ENCODE measurements at places on chromosomes 11 and 22.
A peak's percentile ranks its signal among the peaks of the same experiment; 100 is the strongest.

GRCh38 chr11:324156-324555 lies 3.5 kb upstream of the IFITM3 start:
- DNase-seq = no peak

DNA sequence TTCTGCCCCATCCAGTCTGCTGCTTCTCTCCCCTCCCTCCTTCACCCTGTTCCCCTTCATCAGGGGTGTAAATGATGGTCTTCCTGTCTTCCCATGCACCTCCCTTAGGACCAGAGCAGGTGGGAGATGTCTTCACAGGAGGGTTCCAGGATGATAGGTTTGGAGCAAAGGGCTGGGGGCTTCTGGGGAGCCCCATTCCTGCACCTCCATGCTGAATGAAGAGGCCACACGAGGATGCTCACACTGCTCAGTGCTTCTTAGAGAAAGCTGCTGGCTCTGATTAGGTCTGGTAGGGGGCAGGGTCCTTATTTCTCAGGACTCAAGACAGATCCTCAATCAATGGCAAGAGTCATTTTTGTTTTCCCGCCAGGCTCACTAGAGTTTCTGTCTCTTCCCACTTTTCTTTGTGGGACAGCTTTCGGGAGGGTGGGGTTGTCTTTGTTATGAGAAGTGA lies 41.1 kb downstream of the BCR start:
- DNase-seq = no peak

GRCh38 chr11:102014756-102015155 lies 32.5 kb upstream of the CFAP300 start:
- DNase-seq = no peak

- DNase-seq = no peak
Measured at GRCh38 chr11:61274084-61274483, 21.0 kb downstream of the VWCE start.

DNA sequence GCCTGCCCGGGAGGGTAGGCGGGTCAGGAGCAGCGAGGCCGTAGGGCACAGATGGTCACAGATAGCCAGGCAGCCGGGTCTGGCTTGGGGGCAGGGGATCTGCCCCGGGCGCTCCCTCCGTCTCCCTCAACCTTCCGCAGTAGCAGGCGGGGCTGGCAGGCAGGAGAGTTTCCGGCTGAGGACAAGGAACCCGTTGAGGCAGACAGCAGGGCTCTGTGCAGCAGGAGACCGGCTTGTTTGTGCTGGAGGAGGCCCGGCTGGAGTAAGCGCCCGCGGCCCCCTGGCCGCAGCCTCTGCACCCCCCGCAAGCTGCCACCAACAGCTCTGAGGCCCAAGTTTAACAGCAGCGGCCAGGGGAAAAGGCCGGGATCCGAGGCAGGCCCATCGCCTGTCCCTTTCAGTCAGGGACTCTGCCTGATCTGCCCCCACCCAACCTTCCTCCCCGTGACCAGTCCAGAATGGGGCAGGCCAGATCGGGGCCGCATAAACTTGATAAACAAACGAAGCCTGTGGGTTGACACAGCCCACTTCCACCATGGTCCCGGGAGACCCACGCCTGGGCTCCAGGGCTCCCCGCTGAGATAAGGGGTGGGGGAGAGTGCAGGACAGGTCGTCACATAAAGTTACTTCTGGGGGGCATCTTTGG lies 13.6 kb downstream of the SCARF2 start:
- DNase-seq = no peak

GRCh38 chr11:13054278-13054677 lies 45.2 kb downstream of the RASSF10 start:
- no peak for DNase-seq

DNA sequence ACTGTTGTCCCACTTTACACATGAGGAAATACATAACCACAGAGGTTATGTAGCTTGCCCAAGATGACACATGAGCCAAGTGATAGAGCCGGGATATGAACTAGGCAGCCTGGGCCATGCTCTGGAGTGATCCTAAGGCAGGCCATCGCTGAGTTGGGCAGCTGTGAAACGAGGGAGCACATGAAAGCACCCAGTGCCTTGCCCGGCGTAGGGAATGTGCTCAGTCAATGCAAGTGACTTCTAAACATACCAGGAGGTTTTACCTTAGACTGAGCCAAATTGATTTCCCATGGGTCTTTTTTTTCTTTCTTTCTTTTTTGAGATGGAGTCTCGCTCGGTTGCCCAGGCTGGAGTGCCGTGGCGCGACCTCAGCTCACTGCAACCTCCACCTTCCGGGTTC lies 10.5 kb downstream of the GRIK4 start:
- no peak for DNase-seq

GRCh38 chr11:57512646-57513451 lies 2.7 kb downstream of the SLC43A1 start:
- no peak for DNase-seq

- DNase-seq = no peak
Measured at GRCh38 chr22:18042685-18043084, 18.3 kb upstream of the MICAL3 start.

DNA sequence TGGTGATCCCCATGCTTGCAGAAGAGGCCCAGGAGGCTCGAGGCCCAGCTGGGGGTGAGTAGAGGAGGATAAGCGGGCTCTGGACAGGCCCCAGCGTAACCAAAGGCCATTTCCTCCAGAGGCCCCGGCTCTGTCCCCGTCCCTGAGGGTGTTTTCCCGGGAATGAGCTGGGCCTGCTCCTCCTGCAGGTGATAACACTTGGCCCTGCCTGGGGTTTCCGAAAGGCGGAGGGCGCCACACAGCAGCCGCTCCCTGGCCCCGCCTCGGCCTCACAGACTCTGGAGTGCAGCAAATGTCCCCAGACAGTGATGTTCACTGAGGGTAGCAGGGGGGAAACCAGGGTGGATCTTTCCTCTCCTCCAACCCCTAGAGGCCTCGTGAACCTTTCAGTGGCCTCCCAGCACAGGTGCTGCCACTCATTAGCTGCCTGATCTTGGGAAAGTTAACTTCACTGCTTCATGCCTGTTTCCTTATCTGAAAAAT lies 10.5 kb upstream of the MGAT3 start:
- no peak for DNase-seq

GRCh38 chr22:31628969-31629708 lies 32.9 kb downstream of the PISD start:
- DNase-seq = no peak

GRCh38 chr22:46405901-46406300 lies 70.4 kb downstream of the TRMU start:
- DNase-seq = no peak

DNA sequence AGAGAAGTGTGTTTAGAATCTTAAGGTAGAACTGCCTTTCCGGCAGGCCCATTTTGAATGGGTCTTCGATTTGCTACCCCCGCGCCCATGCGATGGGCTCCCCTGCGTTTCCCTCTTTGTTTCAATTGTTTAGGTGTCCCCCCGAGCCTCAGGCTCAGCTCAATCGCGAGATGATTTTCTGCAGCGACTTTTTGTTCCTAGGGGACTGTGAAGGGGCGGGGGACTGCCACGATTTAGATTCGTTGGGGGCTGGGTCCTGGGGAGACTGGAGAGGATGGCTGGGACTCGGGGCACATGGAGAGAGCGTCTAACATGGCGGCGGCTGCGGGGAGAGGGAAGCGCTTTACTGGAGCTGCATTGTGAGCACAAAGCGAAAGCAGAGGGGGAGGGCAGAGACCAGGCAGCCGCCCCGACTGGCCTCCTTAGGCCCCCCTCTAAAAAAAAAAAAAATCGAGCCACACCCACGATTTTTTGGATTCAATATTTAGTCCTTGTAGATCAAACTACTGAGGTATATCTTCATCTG lies 1.7 kb downstream of the CAPRIN1 start:
- DNase-seq = peak; percentile 70

- DNase-seq = no peak
Measured at GRCh38 chr11:125929445-125930075, 16.3 kb upstream of the VSIG10L2 start.

GRCh38 chr11:73213196-73214143 lies 4.6 kb upstream of the P2RY2 start:
- DNase-seq = no peak

GRCh38 chr22:46072110-46072881 lies 78.0 kb upstream of the PPARA start:
- no peak for DNase-seq

DNA sequence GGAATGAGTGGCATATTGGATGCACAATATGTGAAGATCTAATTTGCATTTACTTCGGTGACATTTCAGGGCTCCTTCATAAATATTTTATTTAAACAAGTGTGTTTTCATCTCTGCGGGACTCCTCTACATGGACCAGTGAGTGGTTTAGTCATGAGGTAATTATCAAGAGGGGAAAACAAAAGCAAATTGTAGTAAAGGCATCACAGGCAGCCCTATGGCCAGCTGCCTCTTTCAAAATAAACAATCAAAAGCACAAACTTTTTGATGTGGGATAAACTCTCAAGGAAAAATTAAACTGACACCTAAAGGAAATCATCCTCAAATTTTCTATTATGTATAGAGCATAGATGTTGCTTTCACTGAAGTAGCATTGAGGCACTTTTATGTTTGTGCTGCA lies 6.0 kb downstream of the SYT9 start:
- no peak for DNase-seq

GRCh38 chr11:130480711-130481140 lies 32.3 kb downstream of the ADAMTS15 start:
- no peak for DNase-seq

DNA sequence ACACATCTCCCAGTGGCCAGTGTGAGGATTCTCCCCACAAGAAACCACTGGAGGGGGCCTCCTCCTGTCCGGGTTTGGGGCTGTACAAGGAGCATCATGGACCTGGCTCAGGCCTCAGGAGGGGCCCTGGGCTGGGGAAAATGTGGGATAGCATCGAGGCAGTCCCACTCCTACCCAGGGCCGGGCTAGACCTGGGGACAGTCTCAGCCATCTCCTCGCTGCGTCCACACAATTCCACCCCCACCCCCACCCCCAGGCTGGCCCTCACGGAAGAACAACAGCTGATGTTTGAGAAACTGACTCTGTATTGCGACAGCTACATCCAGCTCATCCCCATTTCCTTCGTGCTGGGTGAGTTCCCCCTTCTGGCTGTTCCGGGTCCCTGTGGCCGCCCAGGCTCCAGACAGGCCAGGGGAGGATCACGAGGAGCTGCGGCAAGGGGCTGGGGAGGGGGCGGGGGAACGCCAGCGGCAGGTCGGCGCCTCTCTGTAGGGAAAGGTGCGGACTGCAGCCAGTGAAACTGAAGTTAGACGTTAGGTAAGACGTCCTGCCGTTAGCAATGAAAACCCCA lies 4.8 kb downstream of the BEST1 start:
- no peak for DNase-seq

- DNase-seq = no peak
Measured at GRCh38 chr11:17812091-17812864, 77.7 kb downstream of the KCNC1 start.

GRCh38 chr22:42364604-42365110 lies 67.5 kb downstream of the NFAM1 start:
- no peak for DNase-seq

- DNase-seq = no peak
Measured at GRCh38 chr11:125335106-125335505, 161.0 kb downstream of the FEZ1 start.

DNA sequence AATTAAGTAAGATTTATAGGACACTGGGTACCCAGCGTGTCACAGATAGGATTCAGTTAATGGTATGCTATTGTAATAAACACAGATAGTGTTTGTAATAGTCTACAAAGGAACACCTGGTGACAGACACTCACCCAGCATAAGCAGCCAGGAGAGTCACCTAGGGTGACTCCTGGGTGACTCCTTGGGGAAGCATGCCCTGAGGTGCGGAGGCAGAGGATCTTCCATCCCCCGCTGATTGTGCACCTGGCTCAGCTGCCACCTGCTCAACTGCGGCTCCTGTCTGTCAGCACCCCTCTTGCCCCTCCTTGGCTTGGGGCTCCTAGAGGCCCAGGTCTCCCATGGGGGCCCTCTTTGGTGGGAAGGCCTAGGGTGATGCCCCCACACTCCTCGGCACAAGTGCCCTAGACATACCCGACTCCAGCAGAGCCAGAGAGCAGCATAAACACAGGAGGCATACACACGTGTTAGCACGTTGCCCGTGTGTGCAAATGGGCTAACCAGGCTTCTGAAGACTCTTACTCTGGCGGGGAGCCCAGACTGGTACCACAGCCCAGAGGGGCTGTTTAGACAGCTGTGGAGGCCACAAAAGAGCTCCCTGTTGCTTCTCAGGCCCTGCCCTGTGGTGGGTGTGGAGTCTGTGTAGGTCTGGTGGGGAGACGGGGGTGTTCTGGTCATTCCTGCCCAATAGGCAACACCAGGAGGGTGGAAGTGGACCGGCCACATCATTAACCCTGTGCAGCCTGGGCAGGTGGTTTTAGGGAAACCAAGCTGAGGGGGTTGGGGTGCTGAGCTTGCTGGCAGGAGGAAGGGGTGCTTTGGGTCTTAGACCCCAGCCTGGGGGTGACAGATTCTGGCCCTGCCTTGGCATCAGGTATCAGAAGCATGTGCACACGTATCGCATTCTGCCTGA lies 3.0 kb downstream of the INPPL1 start:
- no peak for DNase-seq

- no peak for DNase-seq
Measured at GRCh38 chr11:95751515-95751914, 38.1 kb downstream of the FAM76B start.

GRCh38 chr11:63958008-63958407 lies 16.4 kb upstream of the COX8A start:
- no peak for DNase-seq

DNA sequence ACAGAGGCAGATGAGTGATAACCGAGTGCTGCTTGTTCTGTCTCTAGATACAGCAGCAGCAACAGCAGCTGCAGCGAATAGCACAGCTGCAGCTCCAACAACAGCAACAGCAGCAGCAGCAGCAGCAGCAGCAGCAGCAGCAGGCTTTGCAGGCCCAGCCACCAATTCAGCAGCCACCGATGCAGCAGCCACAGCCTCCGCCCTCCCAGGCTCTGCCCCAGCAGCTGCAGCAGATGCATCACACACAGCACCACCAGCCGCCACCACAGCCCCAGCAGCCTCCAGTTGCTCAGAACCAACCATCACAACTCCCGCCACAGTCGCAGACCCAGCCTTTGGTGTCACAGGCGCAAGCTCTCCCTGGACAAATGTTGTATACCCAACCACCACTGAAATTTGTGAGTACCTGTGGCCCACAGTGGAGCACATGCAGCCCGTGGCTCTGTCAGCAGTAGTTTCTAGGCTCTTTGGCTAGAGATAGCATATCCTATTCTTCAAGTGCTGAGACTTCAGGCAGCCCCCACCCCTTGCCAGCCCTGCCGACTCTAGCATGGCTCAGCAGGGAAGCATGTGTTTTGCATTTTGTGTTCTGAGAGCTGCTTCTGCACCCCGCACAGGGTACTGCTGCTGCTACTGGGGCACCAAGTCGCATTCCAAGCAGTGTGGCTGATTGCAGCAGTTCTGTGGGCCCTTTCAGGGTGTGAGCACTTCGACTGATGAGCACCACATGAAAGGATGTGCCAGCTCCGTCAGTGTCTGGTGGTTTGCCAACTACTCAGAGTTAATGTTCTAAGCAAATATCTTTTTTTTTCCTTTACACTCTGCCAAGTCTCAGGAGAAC lies 59.2 kb downstream of the MED15 start:
- DNase-seq = peak; percentile 44

- DNase-seq = no peak
Measured at GRCh38 chr11:116960930-116961329, 123.5 kb upstream of the APOA1 start.

GRCh38 chr11:71247551-71248250 lies 4.7 kb downstream of the SHANK2 start:
- no peak for DNase-seq
